Activated T-helper 1 cell treated with anti-CD3 and anti-CD28 coated beads, Interleukin-12 subunit alpha, Interleukin-12 subunit beta, Interleukin-2, Interleukin-4 antibody, amounts not matched to agents 30 ng/mL and 10 ng/mL and 1 ng/mL, durations not matched to agents 14 hours and 24 hours and 36 hours (primary cell): ENCODE measurements at places on chromosomes 16 and 17. TPM values are rescaled to one million over a fixed set of nuclear protein-coding genes. Genes with fewer than 3 reads are reported as not detected.

The GFOD2 gene
- 19.6 and 20.3 TPM in 2 replicates for total RNA-seq

GRCh38 chr17:56988901-56989572, 11.1 kb downstream of the SCPEP1 start:
- no peak for DNase-seq

DNA sequence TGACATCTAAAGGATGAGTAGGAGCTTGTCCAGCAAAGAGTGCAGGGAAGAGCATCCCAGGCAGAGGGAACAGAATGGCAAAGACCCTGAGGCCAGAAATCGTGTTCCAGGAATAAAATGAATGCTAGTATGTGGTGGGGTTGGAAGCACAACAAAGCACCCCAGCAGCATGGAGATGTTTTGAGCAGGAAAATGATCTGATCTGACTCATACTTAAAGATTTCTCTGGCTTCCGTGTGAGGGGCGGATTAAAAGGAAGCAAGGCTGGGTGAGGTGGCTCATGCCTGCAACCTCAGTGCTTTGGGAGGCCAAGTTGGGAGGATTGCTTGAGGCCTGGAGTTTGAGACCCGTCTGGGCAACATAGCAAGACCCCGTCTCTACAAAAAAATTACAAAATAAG, 2.3 kb downstream of the SLC5A11 start:
- no peak for DNase-seq

GRCh38 chr16:70725024-70725911, 39.4 kb upstream of the MTSS2 start:
- DNase-seq = no peak

DNA sequence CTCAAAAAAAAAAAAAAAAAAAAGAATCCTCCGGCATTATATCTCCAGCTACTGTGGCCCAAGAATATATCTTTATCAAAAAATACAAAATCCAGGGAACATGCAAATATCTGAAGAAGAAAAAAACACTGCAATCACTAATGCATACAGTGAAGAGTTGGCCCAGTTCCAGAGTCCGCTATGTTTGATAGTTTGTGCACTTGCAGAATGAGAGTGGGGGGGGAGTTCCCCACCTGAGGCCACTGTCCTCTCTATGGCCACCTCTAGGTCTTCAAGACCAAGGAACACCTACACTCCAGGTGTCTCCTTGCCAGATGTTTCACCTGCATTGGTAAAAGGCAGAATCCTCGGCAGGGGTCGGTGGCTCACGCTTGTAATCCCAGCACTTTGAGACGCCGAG, 4.0 kb downstream of the ZNF785 start:
- no peak for DNase-seq

GRCh38 chr16:64133366-64133765, 988.5 kb downstream of the CDH11 start:
- no peak for DNase-seq

- no peak for DNase-seq
Measured at GRCh38 chr17:32566303-32566702, 79.5 kb downstream of the CDK5R1 start.

GRCh38 chr16:87060034-87060986, 256.9 kb downstream of the C16orf95 start:
- no peak for DNase-seq
